ENCODE measurements at places on chromosomes 11 and 22. TPM values are rescaled to one million over a fixed set of nuclear protein-coding genes. Genes with fewer than 3 reads are reported as not detected.

DNA sequence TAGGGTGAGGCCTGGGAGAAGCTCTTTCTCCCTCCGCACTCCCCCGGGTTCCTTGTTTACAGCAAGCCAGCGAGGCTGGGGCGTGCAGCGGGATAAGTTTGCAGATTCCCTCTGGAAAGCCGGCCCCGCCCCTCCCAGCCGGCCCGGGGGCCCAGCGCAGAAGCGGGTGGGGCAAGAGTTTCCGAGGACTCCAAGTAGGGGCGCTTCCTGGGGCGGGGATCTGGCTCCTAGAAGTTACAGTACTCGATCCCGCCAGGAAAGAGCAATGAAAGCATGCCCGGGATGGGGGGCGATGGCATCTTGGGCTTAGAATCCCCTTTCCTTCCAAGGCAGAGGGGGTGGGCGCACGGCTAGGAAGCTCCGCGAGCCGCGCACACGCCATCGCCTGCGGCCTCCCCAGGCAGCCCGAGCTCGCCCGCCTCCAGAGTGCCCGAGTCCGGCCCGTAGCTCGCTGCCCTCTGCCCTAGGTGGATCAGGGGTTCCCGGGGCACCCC lies 385 bp downstream of the TST start:
- DNase-seq = no peak

DNA sequence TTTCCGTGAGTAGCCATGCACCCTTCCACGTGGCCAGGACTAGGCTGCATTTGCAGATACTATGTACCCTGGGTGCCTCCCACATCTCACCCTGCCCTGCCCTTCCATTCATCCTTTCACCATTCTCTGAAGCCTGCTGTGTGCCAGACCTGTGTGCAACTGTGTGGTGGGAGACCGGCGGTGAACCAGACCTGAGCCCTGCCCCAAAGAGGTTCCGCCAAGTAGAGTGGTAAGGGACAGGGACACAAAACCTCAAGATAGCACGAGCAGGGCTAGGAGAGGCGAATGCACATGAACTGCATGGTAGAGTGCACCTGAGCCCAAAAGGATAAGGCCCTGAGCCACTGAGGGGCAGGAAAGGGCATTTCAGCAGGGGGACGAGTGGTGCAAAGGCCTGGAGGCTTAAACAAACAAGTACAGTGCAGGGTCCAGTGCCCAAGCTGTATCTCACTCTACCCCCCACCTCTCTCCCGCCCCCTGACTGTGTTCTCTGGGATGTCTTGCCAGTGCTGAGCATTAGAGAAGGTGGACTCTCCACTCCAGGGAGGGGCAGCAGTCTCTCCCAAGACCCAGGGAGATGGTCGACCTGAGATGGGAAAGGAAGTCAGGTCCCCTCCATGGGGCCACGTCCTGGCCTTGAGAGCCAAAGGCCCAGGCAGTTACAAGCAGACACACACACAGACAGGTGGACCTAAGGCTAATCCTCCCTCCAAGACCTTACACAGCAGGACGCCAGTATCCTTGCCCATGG lies 14.1 kb upstream of the ARAP1 start:
- no peak for DNase-seq

DNA sequence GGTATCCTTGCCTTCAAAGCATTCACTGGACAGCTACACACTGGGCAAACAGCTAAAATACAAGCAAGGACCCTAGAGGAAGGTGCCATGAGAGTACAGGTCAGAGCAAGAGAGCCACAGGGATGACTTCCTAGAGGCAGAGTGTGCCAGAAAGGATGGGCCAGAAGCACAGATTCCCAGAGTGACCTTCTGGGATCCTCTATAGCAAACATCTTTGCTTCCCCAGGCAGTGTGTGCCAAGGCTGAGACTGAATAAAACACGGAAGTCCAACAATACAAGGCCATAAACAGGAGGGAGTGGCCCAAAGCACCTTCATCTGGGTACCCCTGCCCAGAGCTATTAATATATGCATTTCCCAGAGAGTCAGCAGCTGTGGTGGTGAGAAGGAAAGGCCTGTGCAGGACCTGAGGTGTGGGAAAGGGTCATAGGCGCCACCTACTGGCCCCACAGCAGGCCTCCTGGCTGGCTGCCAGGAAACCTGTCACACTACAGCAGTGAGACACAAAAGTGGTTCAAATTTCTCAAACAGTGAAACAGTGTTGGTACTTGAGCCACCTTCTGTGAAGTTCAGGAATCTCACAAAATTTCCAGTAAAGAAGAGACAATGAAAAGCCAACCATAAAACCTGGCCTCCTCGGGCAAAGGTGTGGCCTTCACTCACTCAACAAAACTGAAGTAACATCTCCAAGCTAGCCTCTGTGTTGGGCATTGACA lies 20.3 kb downstream of the CLPB start:
- DNase-seq = peak; percentile 73

The GALR3 gene
- not detected for total RNA-seq

DNA sequence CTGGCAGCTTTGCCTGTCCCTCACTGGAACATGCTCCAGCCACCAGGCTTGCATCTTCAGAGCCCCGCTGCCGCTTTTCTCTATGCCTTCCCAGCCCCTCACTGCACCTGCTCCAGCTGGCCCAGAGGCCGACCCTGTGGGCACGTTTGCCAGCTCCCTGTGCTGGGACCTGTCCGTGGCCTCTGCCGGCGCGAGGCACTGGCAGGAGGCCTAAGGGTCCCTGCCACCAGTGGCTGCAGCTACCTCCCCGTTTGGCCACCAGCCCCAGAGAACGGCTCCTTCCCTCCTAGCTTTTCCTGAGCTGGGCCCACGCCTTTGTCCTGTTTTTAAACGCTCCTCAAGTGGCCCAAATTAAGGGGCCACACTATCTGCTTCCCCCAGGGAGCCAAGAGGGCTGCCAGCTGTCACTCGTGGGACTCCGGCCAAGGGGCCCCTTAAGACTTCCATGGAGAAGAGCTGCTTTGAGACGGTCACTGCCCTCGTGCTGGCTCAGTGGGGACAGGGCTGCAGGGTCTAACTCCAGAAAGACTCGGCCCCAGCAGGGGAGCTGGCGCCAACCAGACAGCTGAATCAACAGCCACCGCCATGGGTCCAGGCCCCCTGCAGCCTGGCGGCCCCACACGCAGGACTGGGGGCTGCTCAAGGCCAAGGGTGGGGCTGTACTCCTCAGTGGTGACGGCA lies 24.6 kb upstream of the WNT7B start:
- DNase-seq = peak; percentile 27

The PRR33 gene
- total RNA-seq = not detected

The RAB36 gene
- total RNA-seq = 6.8 TPM

The RIBC2 gene
- 1.9 TPM for total RNA-seq

GRCh38 chr11:7637447-7638157 lies 35.7 kb downstream of the CYB5R2 start:
- no peak for DNase-seq

DNA sequence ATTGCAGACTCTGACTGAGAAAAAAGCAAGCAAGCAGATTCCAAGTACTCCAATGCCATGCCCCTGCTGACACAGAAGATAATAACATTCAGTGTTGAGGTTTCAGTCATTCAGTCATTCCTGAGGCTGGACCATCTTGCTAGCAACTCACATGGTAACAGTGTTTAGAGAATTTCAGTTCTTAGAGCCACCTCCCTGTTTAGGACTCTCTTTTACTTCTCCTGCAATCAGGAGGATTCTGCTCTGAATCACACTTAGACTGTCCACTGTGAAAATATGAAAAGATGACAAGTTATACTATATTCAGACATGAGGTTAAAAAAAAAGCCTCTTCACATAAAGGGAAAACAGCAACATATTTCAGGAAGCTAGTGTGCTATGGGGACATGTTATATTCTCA lies 183.9 kb upstream of the CTSC start:
- no peak for DNase-seq

GRCh38 chr11:35418282-35419183 lies 825 bp downstream of the SLC1A2 start:
- peak; percentile 50 for DNase-seq

The POU2AF1 gene
- total RNA-seq = 0.36 TPM

- no peak for DNase-seq
These were observed 77.5 kb downstream of the BLID start for GRCh38 chr11:122038543-122038942.

- DNase-seq = peak; percentile 80
These were observed 17.9 kb downstream of the KCNE3 start for GRCh38 chr11:74449369-74449931.

DNA sequence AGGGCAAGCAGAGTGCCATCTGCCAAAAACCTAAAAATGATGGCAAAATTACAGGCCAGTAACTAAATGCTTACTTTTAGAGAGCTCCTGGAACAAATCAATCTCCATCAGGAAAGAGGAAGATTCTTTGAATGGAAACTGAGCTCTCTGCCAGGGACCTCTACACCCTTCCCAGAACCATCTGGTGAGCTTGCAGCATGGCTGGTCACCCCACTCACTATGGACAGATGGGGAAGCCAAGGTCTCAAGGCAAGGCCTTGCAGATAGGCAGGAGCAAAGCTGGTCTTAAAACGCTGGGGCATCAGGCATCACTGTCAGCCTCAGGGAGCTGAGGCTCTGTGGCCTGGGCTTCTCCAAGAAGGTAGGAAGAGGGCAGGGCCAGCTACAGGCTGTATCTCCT lies 36.2 kb downstream of the SERGEF start:
- peak; percentile 68 for DNase-seq

The BRSK2 gene
- 38.5 TPM for total RNA-seq

- DNase-seq = no peak
These were observed 205.5 kb upstream of the TMEM45B start for GRCh38 chr11:129610125-129610524.

- peak; percentile 49 for DNase-seq
These were observed 2.3 kb downstream of the KRTAP5-11 start for GRCh38 chr11:71580057-71581003.

The DPP3 gene
- 22.2 TPM for total RNA-seq

DNA sequence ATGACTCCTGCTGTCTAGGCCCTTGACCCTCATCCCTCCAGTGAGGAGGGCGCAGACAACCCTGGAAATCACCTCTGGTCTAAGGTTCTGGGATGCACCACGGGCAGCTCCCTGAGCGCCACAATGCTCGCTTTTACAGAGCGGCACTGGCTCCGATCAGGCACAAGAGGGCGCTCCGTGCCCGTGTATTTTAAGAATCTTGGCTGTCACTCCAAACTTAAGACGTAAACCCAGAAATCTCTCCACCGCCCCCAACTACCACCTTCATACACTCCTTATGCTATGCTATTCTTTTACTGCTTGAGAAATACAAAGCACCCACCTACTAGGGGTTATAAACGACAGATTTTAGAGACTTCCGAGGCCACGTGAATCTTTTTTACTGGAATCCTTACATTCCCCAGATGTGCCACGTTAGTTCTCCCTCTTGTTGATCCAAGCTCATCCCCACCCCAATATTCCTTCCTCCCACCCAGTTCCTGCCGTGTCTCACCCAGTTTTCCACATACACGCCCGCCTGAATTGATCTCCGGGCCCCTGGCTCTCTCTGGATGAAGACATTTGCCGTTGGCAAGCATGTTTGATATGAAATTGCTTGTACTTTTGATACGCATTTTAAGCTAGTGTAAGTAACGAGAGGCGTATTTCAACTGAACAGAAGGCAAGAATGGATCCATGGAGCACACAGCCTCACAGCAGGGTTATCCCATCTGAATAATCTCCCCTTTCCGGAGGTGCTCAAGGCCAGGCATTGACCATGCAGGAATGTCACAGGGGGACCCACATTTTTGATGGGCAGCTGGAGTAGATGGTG lies 453.5 kb downstream of the OPCML start:
- peak; percentile 68 for DNase-seq

The OR5M8 gene
- total RNA-seq = not detected

GRCh38 chr11:69360606-69361005 lies 66.7 kb downstream of the MYEOV start:
- DNase-seq = no peak

- peak; percentile 71 for DNase-seq
These were observed 1.6 kb downstream of the SUN2 start for GRCh38 chr22:38753948-38754750.
